ENCODE measurements at places on chromosomes 2 and 18.

DNA sequence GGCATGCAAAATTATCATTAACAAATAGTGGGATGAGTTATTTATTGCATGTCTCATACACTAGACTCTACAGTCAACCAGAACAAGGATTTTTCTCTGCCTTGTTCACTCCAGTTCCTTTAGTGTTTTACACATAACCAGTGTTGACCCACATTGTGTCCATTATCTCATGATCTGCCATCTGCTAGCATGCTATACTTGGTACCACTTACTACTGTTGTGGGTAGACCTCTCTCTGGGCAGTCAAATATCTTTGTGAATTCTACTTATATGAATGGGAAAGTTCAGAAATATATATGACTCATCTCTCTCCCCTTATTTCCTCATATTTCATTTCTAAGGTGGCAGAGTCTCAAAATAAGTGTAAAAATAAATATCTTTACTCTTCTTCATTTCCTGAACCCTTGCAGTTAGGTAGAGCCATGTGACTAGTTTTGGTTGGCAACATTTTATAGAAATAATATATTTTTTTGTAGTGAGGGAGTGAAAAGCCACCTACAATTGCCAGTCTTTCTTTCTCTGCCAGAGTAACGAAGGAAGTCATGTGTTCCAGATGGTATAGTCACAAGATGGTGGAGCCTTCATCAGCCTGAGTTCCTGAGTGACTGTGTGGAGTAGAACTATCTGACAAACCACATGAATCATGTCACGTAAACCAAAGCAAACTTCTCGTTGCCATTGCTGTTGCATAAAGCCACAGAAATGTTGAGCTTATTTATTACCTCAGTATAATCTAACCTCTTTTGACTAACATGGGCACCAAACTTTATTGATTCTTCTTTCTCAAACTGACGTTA lies 704.0 kb downstream of the RNF144A start:
- DNase-seq: no peak

DNA sequence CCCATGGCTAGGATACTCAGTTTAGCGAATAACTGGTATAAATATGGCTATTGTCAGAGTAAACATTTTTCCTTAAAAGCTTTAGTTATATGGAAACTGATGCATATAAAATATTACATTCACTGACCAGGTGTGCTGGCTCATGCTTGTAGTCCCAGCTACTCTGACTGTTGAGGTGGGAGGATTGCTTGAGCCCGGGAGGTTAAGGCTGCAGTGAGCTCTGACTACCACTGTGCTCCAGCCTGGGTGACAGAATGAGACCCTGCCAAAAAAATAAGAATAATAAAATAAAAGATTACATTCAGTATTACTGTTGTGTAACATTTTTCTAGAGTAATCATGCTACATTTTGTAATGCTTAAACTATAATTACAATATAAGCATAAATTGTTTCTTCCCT lies 350.4 kb upstream of the FSIP2 start:
- DNase-seq: no peak

DNA sequence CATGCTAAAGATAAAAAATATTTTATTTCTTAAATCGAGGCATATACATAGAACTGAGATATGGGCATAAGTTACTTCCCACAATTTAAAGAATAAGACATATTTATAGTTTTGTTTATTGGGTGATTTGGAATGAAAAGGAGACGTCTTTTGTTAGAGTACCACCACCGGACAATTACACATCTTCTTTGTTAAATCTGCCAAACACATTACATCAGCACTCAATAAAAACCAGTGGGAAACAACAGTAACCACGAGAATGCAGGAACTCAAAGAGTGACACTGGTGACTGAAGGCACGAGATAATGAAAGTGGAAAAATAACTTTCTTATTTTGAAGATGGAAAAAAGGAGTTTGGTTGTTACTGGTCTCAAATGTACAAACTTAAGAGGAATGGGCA lies 92.6 kb upstream of the TFCP2L1 start:
- DNase-seq: no peak

DNA sequence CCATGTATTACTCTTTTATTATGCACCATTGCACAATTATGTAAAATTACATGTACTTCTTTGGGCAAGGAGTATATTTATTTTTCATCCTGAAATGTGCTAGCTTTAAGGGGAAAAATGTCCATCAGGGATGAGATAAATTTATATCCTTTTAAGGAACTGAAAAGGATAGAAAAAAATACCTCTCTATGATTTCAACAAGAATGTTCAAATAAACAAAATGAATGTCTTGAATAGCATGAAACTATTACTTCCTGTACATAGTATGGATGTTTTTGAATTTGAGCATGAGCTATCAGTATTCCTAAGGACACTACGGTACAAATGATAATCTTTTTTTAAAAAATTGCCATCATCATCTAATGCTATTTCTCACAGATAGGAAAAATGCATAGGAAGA lies 1611.9 kb upstream of the ZEB2 start:
- DNase-seq: no peak

DNA sequence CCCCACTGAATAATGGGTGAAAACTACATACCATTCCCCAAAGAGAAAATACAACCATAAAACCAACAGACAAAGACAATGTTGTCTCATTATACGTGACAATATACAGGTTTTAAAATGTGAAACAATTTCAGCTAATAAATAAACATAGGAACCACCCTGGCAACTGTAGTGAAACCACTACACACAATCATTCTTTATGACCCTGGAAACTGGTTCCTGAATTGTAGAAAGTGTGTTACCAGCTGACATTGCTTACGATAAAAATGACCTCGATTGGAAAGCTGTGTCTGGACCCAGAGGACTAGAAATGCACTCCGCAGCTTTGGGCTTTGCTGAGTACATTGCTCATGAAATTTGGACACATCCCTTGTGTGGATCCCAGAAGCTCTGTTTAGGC lies 73.9 kb upstream of the LPIN2 start:
- DNase-seq: no peak

- DNase-seq: no peak
Measured at GRCh38 chr18:27695052-27695451, 481.9 kb downstream of the CDH2 start.

DNA sequence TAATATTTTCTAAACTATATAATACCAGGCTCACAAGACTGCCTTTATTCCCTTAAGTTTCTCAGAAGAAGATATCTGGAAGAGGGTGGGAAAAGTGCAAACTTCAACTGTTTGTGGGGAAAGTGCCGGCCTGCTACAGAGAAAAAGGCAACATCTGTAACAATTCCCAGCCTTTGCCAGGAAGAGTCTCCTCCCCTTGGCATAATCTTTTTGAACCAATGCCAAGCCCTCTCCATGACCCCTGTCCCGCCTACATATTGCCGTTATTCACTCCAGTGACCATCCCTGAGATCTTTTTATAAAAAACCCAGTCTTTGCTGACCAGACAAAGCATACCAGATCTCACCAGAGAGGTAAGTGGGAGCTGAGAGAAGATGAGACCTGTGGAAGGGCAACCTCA lies at the start of gene REG3G:
Gene REG3G, plus strand, starts transcription at position 282 of the 400 bp plus-strand sequence. CDS start 392 bp downstream, outside the sequence.
- no peak for DNase-seq

- DNase-seq: no peak
Measured at GRCh38 chr18:58756148-58756547, 84.9 kb downstream of the MALT1 start.

DNA sequence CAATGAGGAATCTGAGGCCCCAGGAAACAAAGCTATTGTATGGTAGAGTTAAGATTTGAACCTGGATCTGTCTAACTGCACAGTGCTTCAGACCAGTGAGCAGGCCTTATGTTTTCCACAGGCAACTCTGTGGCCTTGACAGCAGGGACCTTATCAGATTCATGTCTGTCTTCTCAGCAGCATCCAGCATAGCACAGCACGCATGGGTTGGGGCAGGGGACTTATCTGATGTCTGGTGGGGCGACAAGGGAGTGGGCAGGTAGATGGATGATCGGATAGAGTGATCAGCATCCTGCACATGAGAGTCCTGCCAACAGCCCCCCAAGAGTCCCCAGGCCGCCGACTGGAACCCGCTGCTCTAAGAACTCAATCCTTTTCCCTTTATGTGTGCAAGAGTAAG lies 28.7 kb upstream of the KCNF1 start:
- DNase-seq: no peak

DNA sequence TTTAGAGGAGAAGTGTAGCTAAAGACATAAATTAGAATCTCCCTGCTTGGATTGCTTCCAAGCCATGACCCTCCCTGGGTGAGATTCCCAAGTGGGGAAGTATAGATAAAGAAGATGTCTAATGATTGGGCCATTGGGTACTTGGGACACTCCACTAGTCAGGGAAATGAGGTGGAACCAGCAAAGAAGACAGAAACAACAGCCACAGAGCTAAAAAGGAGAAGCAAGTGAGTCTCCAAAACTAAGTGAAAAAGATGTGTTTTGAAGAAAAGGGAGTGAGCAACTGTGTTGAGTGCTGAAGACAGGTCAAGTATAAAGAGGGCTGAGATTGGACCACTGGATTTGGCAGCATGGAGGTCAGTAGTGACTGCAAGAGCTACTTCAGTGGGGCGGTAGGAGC lies 276.7 kb upstream of the STON1 start:
- DNase-seq: no peak

GRCh38 chr2:177478029-177478428 lies 85.5 kb downstream of the AGPS start:
- DNase-seq: no peak

GRCh38 chr2:104744537-104744936 lies 109.4 kb upstream of the POU3F3 start:
- no peak for DNase-seq

DNA sequence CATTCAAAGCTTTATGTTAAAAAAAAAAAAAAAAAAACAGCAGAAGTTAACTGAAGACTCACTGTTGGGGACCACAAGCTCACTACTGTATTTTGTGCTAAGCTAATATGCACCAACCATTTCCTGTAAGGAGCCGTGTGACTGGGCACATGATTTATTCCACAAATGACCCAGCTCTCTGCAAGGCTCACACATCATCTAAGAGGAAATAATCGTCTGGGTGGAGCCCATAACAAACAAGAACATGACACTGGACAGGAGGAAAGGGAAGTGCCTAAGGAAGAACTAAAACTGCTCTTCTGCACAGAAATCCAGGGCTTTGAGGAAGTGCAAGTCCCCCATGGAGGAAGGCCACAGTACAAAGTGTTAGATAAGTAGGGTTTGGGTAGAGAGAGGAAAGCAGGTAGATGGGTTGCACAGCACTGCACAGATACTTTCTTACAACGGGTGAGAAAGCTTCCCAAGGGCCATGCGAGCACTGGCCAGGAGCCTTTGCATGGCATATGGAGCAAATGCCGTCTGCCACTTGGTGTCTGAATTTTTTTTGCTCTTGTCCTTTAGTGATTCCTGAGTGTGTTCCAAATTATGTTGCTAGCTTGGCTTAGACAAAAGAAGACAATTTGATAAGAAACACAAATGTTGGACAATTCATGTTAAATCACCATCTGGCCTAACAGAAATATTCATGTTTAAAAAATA lies 24.4 kb downstream of the NFE2L2 start:
- peak; percentile 84 for DNase-seq

DNA sequence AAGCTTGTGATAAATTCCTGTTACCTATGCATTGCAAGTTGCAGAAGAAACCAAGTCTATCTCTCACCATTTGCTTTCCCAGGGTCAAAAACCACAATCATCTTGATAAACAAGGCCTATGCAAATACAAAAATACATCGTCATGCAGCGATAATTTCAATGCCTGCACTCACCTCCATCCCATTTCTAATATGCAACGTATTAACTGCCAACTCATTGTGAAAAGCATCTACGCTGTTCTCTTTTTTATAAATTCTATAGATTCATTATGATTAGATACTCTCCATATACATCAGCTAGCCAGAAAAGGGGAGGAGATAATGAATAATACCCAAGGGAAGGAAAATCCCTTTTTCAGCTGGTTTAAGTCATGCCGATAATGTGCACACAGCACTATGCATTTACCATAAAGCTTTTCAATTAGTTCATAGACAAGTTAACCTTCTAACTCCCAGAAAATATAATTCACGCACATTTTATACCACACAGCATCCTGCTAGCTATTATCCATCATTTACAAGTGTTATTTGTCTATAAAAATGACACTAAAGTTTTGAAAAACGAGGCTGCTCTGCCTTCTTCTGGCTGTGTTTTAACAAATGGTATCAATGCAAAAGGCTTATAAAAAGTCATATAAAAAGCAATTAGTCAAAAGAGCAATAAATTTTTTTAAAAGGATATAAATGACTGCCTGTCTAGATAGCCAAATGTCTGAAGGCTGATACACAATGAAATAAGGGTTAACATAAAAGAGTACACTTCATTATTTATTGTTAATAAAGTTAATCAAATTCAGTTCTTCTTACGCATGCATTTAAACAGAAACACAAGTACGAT lies 77.6 kb downstream of the AFF3 start:
- DNase-seq: no peak

- DNase-seq: no peak
Measured at GRCh38 chr18:23073996-23074606, 61.2 kb upstream of the CABLES1 start.

All from GF-D8 (cell line).